ENCODE measurements at places on chromosomes 5 and 9. TPM values are rescaled to one million over a fixed set of nuclear protein-coding genes. Genes with fewer than 3 reads are reported as not detected.

OR13C2 gene
- total RNA-seq: not detected

MSX2 gene
- 0.17 TPM for total RNA-seq

LCN1 gene
- not detected for total RNA-seq

PCDHB12 gene
- 0.68 TPM for total RNA-seq

NMUR2 gene
- not detected for total RNA-seq

CIZ1 gene
- 37.9 TPM for total RNA-seq

MEF2C gene
- 169 TPM for total RNA-seq

HAVCR2 gene
- under 0.01 TPM for total RNA-seq

DNA sequence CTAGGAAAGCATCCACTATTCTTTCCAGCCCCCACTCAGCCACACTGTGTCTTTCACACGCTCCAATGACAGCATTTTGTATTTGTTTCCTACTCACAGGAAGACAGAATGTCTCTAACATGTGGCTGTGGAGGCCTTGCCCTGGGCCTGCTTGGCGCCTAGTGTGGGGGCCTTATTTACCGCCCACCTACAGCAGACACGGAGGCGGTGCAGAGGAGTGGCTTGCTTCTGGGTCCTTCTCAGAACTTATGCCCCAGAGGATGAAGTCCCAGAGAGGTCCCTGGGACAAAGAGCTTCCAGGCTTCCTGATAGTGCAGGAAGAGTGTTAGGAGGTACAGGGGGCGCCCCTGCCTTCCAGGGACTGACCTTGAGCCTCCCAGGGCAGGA lies 8.5 kb upstream of the MRNIP start:
- DNase-seq: no peak

GRCh38 chr9:125323615-125324014 lies 62.0 kb downstream of the GAPVD1 start:
- no peak for DNase-seq

- peak; percentile 29 for DNase-seq
Measured at GRCh38 chr5:113092683-113093082, 116.1 kb downstream of the DCP2 start.

- peak; percentile 77 for DNase-seq
Measured at GRCh38 chr5:163408311-163408923, 29.0 kb upstream of the CCNG1 start.

GRCh38 chr9:75242426-75242825 lies 154.1 kb downstream of the OSTF1 start:
- no peak for DNase-seq

DNA sequence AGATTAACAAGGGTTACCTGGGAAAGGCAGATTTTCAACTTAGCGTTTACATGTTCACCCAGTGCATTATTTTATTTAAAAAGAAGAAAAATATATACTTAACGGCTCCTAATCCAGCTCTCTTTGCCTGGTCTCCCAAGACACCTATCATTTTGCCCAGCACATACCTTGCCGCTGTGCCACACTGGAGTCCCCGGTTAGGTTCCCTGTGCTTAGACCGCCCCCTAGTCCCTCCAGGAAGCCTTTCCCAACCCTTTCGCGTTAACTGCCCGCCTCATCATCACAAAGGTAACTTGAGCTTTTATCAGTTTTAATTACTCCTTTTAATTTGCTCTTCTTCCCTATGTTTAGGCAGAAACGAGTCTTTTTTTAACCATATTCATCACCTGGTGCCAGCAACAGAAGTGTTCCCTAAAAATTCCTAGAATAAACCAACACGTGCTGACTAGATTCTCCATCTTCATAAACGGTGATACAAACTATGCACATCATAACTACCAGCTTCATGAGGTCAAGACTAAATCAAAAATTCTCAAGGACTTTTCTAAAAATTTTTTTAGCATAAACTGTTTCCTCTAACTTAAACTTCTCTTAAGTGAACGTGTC lies 19.7 kb downstream of the DNAJA1 start:
- peak; percentile 65 for DNase-seq

DNA sequence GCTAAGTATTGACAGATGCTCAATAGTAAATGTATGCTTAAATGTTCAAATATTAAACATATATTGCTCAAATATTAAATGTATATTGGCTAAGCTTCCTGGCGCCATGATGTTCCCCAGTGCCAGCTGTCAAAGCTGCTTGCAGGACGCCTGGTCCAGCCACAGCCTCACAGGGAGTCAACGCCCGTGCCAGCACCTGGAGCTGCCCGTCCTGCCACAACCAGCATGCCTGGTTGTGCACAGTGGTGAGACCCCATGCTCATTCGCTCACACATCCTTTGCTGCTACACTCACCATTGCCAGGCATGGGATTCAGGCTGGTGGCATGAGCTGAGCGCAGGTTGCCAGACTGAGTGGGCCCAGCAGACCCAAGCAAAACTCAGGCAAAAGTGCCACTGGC lies 926.9 kb upstream of the EDIL3 start:
- DNase-seq: no peak

DNA sequence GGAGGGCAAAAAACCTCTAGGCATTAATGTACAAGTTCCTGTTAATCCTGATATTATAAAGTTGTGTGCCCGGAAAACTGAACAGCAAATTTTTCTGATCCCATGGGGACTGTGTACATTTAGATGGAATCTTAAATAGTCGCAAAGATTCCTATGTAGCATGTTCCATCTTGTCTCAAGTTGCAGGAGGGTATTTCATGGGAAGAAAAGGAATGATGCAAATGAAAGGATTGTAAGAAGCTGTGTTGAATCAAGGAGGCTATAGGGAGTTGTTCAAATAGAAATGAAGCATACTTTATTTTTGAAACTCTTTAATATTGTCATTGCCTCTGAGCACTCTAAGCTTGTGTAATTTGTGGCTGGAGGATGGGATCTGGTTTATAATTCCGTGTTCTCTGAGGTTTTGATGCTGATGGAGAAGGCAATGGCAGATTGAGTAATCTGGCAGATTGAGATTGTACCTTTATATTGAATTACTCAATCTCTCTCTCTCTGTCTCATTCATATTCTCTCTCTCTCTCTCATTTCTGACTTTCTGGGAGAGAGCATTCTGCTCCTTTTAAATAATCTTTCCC lies 288.5 kb downstream of the OSTF1 start:
- DNase-seq: no peak

GRCh38 chr9:36470643-36471290 lies 70.7 kb upstream of the RNF38 start:
- DNase-seq: peak; percentile 69

GRCh38 chr9:105437704-105438103 lies 10.1 kb upstream of the FSD1L start:
- DNase-seq: no peak
